ENCODE measurements at places on chromosomes 3 and 15.
A peak's percentile ranks its signal among the peaks of the same experiment; 100 is the strongest.

- no peak for DNase-seq
Measured at GRCh38 chr3:156803952-156804741, 22.0 kb upstream of the LEKR1 start.

DNA sequence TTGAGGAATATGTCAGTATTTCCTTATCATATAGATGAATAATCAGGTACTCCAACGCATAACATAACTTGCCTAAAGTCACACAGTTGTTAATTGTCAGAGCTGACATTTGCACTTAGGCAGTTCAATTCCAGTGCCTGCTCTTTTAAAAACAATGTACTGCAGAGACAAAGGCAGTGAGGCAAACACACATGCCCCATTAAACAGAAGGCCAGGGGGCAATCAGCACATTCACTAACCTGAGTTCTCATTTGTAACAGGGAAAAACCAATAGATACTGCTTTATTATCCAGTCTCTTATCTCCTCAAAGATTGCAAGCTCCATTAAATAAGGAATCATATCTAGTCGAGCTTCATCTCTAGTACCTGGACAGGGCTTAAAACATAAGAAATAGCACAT lies 1017.4 kb downstream of the SQOR start:
- no peak for DNase-seq

DNA sequence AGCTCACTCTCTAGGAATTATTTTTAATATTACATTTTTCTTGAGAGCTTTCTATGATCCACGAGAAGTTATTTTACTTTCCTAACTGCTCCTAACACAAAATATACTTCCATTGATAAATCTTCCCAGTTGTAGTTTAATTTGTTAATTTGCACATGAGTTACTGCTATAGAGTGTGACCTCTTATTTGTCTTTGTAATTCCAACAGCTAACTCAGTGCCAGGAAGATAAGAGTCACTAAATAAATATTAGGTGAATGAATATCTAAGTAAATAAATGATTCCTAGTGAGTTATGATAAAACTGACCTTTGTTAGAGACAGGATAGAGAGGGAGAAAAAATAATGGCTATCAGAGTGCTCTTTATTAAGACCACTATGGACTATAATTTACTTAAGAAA lies 319.9 kb downstream of the NAALADL2 start:
- DNase-seq = no peak

DNA sequence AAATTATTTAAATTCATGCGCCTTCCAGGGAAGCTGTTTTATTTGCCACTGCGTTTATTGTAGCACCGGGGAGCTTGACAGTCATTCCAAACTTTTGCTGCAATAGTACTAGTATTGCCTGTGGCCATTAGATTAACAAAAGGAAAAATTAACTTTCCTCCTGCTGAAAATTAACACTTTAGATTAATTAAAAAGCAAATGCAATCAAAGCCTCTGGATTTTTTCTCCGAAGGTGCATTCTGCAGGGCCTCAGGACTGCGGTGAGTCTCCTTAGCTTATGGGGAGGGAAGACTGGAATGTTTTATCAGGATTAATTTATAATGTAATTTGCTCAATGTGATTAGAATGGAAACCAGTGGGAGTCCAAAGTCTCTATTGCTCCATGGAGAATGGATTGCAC lies 456.4 kb upstream of the CFAP20DC start:
- DNase-seq = no peak

GRCh38 chr3:140007911-140008869 lies 73.2 kb downstream of the CLSTN2 start:
- no peak for DNase-seq

DNA sequence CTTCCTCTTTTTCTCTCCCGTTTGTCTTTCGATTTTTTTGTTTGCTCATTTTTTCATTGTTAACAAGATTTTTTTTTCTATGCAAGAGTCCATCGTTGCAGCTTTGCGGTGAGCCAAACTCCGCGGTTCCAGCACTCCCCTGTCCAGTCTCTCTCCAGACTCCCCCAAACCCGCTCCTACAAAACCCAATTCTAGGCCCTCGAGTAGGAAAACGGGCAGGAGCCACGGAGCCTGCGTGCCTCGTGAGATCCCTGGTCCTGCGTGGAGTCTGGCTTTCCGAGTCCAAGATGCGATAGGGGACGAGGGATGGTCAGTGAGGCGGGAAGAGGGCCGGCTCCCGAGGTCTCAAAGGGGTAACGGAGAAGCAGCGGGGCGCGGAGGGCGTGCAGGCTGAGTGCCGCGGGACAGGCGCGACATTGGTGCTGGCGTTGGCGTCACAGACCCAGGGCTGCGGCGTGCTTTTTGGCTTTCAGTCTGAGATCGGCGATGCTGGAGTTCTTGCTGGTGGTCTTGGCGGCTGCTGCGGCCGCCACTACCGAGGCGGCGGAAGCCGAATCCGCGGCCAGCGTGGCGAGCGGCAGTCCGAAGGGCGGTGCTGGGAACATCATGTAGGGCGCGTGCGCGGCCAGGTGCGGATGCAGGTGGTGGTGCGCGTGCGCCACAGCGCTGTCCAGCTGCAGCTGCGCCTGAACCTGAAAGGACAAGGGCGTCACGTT lies 8.5 kb downstream of the SHOX2 start:
- peak; percentile 39 for DNase-seq

DNA sequence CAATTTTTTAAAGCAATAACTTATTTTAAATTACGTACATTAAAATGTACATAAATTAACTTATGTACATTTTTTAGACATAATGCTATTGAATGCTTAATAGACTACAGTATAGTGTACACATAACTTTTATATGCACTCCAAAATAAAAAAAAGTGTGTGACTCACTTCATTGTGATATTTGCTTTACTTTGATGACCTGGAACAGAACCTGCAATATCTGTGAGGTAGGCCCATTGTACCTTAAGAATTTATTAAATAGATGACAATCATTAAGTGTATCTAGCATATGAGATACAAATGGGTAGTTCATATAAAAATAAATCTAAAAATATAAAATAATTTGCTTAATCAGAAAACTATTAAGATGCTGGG lies 276.7 kb downstream of the NFKBIZ start:
- DNase-seq = no peak

- no peak for DNase-seq
Measured at GRCh38 chr3:59256230-59256629, 206.4 kb upstream of the CFAP20DC start.

DNA sequence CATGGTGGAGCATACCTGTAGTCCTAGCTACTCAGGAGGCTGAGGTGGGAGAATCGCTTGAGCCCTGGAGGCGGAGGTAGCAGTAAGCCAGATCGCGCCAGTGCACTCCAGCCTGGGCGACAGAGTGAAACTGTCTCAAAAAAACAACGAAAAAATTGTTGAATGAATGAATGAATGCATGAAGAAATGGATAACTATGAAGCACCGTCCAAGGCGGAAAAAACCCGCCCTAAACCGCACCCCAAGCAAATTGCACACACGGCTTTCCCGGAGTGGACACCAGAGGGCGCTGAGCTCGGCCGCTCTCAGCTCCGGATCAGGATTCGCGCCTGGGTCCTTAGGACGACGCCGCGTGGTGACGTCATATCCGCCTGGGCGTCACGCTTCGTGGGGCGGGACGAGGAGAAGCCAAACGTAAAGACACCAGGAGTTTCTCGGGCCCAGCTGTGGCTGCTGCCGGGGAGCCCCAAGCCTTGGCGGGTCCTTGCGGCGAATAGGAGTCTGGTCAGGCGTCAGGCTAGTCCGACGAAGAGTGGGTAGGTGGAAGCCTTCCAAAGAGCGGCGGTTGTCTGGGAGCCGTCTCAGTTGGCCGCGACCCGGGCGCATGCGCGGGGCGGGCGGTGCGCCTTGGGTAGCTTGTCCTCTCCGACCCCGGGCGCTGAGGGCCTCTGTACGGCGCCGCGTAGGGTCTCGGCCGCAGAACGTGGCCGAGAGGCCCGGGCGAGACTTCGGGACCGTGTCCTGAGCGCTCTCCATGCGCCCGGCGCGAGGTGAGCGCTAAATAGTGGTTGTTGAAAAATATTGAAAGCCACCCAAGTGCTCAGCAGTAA lies at the start of the genes HTD2 and RPP14:
Gene HTD2, plus strand, starts transcription at position 639 of the 830 bp plus-strand sequence. CDS start 11,094 bp downstream, outside the sequence.
Gene RPP14, plus strand, starts transcription at position 364 of the 830 bp plus-strand sequence. CDS start 4,085 bp downstream, outside the sequence.
- peak; percentile 96 for DNase-seq

- DNase-seq = no peak
Measured at GRCh38 chr3:195845483-195845882, 33.8 kb upstream of the MUC4 start.

DNA sequence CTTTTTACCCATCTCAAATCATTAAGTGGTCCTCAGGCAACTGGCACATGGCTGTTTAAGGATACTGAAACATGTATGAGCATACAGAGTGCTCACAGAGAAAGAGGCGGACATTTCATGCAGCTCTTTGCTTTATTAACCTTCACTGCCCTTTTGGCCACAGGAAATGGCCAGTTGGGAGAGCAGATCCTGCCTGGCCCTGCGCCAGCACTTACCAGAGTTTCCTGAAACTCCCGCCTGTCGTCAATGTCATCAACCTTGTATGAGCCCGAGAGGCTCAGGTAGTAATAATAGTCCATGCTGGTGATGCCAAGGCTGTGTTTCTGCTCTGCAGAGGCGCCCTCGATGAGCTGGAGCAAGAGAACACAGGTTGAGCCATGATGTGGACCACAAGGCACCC lies 17.8 kb downstream of the LDHAL6B start:
- DNase-seq = peak; percentile 18

GRCh38 chr3:121836481-121836880 lies 1.5 kb downstream of the EAF2 start:
- DNase-seq = no peak

DNA sequence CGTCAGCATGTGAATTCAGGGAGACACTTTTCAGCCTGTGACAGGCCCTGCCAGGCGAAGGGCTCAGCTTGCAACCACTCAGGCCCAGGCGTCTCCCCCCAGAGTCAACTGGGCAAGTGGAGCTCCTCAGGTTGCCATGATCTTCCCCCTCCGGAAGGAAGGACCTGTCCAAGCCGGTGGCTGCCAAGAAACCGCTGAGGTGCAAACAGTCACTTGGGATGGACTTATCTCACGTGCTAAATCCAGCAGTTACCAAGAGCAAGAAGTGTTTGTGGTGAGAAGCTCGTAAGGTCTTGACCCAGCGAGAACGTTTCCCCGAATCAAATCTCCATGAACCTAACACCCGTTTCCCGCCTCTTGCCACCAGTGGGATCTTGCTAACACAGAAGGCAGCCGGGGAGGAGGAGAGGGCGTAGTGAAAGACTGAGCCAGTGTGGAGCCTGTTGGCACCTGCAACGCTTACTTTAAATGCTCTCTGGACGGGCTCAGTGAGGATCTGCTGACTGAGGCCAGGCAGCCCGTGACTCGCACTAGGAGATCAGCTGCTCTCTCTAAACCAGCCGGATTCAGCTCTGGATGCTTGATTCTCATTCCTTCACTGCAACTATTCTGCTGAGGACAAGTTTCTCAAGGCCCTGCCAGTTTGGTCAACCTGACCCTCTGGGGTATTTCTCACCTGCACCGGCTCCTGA lies 39.0 kb downstream of the IQSEC1 start:
- DNase-seq = no peak

- no peak for DNase-seq
Measured at GRCh38 chr3:125126323-125126722, 70.5 kb upstream of the HEG1 start.

- no peak for DNase-seq
Measured at GRCh38 chr3:138995706-138996105, 10.4 kb downstream of the PRR23A start.

DNA sequence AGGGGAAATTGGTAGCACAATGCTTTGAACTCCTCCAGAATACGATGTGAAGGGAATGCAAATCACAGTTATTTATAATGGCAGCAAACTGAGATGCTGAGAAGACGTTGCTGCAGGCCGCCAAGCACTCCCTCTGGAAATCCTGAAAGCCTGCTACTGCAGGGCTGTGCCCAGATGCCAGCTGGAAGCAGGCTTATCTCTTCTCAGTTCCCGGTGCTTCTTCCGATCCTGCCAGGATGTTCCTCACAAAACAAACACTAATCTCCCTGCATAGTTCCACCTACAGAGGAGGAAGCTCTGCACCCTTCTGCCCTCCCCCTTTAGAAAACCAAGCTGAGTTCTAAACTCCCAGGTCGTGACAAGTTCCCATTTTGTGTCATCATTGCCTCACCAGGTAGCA lies 201.7 kb upstream of the BCL6 start:
- no peak for DNase-seq

GRCh38 chr3:62027241-62027640 lies 346.1 kb downstream of the FEZF2 start:
- DNase-seq = no peak

DNA sequence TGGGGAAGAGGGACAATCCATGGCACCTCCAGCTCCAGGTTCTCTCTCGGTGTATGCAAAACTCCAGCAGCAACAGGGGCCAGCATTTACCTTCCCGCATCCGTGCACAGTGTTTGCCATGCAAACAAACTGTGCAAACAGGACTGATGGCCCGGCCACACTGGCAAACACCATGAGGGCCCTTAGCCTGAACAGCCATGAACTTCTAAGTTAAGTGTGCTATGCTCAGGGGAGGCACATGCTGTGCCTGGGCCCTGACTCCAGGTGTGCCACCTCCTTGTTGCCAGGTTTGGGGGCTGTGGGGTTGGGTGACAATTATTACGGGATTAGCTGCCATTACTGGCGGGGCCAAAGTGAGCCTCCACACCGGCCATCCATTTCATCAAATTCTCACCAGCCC lies 57.5 kb downstream of the CACNA2D2 start:
- DNase-seq = no peak

GRCh38 chr3:2354702-2355101 lies 256.0 kb downstream of the CNTN4 start:
- no peak for DNase-seq

DNA sequence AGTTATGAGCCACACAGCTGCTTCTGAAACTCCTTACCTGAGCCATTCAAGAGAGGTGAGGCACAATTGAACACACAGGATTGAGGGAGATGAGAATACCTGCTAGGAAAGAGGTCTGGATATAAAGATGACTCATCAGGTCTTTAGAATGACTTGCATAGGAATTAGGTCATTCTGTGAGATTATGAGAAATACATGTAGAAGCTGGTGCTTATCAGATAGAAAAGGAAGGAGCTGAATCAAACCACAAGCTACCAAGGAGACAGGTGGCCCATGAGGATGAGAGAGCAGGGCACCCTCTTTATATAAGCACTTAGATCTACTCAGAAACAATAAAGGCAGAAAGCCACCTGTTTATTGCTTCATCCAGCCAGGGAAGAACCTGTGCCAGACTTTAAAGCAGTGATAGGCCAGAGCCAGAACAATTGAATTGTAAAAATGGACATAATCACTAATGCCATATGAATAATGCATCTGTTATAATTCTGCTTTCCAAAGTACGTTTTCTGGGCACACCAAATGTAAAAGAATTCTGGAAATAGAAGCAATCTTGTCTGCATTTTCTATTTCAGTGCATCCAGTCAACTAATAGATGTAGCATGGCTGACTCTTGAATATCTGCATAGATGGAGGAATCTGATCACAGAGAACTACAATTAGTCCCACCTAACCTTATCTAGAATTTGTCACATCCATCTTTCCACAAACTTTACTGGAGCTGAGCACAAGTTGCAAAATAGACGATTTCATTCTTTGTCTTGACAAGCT lies 74.9 kb downstream of the PIK3R4 start:
- no peak for DNase-seq

DNA sequence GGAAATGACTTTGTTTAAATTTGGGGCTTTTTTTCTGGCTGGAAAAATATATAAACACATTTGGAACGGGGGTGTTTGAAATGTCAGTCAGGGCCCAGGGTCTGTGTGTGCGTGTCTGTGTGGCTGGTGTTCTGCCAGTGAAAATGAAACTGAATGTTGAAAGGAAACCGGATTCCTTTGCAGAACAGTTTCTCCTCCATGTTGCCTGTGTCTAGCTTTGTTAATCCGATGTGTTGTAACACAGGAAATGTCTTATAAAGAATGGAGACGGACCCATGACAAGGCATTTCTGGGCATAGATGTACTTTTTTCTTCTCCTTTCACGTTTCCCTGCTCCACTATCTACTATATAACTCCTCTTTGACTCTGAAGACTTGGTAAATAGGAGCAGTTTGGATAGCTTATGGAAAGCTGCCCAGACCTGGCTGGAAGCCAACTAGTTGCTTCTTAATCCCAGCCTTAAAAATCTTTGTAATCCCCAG lies 2.8 kb downstream of the SQOR start:
- DNase-seq = peak; percentile 77

All from brain microvascular endothelial cell (primary cell).